ENCODE measurements at places on chromosomes 7 and 10.

- no peak for DNase-seq
Measured at GRCh38 chr7:40595832-40596231, 461.0 kb downstream of the SUGCT start.

- DNase-seq = no peak
Measured at GRCh38 chr10:3040069-3040468, 27.3 kb upstream of the PFKP start.

- DNase-seq = no peak
Measured at GRCh38 chr10:114350751-114351150, 53.6 kb downstream of the AFAP1L2 start.

GRCh38 chr10:89643431-89643811, 1.6 kb downstream of the PANK1 start:
- DNase-seq = no peak

- no peak for DNase-seq
Measured at GRCh38 chr10:112956631-112957350, 6.7 kb downstream of the TCF7L2 start.

GRCh38 chr7:37129035-37129425, 319.6 kb downstream of the ELMO1 start:
- no peak for DNase-seq

DNA sequence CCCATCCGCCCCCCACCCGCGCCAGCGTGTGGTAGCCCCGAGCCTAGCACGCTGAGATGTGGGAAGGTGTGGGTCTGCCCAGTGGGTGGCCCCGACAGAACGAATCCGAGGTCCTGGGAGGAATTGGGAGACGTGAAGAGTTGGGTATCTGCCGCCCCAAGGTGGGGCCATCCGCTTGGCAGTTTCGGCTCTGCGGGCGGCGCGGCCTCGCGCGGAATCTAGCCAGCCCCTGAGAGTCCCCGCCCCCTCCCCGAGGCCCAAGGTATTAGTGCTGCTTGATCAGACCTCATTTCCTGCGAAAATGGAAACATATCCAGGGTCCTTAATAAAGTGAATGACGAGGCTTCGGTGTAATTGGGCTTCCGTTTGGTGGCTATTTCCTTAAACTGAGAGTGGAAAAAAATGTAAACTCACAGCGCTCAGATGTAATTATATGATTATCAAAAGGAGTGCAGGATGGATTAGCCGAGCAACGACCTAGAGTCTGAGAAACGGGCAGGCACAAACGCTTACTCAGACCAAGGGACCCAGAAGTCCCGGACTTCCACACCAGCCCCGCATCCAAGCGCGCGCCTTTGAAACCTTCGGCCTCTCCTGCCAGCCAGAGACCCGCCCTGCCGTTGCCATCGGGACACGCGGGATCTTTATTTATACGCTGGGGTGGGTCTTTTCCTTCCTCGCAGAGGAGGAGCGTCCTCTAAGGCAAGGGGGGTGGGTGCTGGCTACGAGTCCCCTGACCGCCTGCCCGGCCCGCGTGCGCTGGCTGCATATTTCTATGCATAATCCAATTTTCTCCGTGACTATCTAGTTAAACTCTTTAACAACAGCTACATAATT, 12.8 kb downstream of the LBX1 start:
- DNase-seq = no peak

GRCh38 chr10:72659694-72660093, 32.2 kb upstream of the MCU start:
- no peak for DNase-seq

- no peak for DNase-seq
Measured at GRCh38 chr7:77529279-77529678, 7.8 kb upstream of the PTPN12 start.

GRCh38 chr7:70571403-70571934, 560.5 kb upstream of the GALNT17 start:
- no peak for DNase-seq
